Peyer's patch (tissue), 4 donors: ENCODE measurements at places on chromosomes 5 and 9. TPM values are rescaled to one million over a fixed set of nuclear protein-coding genes. Genes with fewer than 3 reads are reported as not detected.

The FIBCD1 gene
- total RNA-seq = 3.3 TPM

DNA sequence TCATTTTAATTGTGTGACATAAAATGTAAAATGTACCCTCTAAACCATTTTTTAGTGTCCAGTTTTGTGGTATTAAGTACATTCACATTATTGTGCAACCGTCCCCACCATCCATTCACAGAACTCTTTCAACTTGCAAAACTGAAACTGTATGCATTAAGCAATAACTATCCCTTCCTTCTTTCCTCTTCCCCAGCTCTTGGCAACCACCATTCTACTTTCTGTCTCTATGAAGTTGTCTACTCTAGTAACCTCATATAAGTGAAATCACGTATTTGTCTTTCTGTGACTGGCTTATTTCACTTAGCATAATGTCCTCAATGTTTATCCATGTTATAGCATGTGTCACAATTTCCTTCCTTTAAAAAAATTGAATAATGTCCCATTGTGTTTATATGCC is 142.4 kb downstream of the C9orf152 start:
- no peaks in the 10 kb centered on the region for H3K4me1 ChIP-seq
- H3K27me3 ChIP-seq = no peaks in the 10 kb centered on the region
- DNase-seq = no peak
- H3K27ac ChIP-seq = no peak overlapping the region
- no peaks in the 10 kb centered on the region for H3K36me3 ChIP-seq
- no peak overlapping the region for H3K4me3 ChIP-seq

GRCh38 chr5:132887283-132887682 is 13.8 kb downstream of the LEAP2 start:
- no peaks in the 10 kb centered on the region for H3K36me3 ChIP-seq
- no peaks in the 10 kb centered on the region for H3K4me1 ChIP-seq
- no peak for DNase-seq

The KCNMB1 gene
- 0.18 TPM for total RNA-seq

DNA sequence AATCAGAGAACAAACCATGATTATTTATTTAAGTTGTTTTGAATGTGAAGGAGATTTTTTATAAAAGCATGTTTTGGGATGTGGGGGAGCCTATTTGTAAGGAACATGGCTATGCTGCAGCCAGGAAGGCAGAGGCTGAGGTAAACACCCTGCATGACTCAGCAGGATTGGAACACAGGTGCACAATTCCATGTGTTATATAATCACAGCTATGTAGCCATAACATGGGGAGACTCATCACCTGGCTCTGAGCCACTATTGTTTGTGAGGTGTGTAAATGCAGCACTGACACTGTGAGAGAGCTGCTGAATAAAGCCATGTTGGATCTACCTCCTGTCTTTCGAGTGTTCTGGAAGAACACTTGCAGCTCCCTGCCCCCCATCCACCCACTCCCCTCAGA is 1009.8 kb downstream of the DNAH5 start:
- no peaks in the 10 kb centered on the region for H3K27me3 ChIP-seq
- DNase-seq = no peak
- no peaks in the 10 kb centered on the region for H3K36me3 ChIP-seq
- H3K4me1 ChIP-seq = no peaks in the 10 kb centered on the region

DNA sequence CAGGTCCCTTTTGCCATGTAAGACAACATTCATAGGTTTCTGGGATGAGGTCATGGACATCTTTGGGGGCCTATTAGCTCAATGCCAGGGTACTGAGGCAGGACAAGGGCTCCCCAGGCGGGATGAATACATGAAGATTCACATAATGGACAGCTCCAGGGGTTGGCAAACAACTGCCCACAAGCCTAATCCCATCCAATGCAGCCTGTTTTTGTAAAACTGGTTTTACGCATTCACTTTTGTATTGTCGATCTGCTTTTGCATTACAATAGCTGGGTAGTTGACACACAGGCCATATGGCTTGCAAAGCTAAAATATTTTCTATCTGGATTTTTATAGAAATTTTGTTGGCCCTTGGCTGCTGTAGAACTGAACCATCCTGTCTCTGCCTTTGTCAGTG is 248.5 kb upstream of the PANK3 start:
- H3K27me3 ChIP-seq = no peaks in the 10 kb centered on the region
- H3K27ac ChIP-seq = no peak overlapping the region
- no peaks in the 10 kb centered on the region for H3K36me3 ChIP-seq
- H3K4me3 ChIP-seq = no peak overlapping the region

DNA sequence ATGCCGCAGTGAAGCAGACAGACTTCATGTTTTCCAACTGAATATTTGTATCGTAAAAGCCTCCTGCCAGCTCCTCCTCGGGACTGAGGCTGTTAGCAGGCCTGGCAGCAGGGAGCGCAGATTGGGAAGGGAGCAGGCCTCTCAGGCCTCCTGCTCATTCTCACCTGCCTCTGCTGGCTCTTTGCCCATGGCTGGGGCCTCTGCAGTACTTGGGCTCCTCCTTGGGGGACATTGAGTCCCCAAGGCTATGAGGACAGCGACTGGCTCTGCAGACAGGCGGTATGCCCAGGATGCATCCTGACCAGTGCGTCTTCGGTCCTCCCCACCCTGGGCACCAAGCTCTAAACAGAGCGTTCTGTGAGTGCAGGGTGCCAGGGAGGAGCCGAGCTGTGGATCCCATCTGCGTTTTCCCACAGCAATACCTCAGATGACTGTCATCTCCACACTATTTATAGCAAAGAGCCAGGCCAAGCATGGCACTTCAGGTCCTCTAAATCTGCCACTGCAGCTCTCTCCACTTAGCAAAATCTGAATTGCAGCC is 38.7 kb downstream of the TSTD2 start:
- H3K4me1 ChIP-seq = no peaks in the 10 kb centered on the region
- no peak overlapping the region for H3K27ac ChIP-seq
- H3K36me3 ChIP-seq = no peaks in the 10 kb centered on the region
- no peak overlapping the region for H3K4me3 ChIP-seq
- DNase-seq = no peak
- H3K27me3 ChIP-seq = no peaks in the 10 kb centered on the region

DNA sequence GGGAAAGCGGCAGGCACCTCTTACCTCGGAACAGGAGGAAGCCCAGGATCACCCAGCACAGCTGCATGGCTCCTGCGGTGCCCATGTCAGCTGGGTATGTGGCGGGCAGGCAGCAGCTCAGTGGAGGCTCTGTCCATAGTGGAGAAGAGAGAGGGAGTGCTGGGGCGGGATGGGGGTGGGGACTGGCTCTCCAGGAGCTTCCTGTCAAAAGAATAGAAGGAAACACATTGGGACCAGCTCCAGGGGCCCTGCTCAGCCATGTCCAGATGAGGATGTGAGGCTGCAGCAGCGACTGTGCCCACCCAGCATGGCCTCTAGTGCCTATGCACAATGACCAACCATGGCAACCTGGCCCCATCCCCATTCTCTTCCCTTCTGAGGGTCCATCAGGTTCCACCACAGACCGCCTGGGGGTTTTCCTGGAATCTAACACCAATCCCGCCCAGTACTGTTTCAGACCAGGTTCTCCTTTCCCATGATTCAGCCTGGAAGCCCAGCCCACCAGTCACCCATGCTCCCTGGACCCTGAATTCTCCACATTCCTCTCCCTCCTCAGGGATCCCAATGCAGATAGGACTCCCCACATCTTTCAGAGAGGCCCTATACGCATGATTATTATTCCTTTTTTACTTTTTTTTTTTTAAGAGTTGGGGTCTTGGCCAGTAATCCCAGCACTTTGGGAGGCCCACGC is at the start of gene ECSCR:
Gene ECSCR, minus strand, starts transcription at position 158 of the 691 bp plus-strand sequence. Its CDS starts 73 bp downstream, at position 85.
- no peak for DNase-seq
- H3K4me1 ChIP-seq = peaks cover 12% of the 10 kb centered on the region
- H3K36me3 ChIP-seq = no peaks in the 10 kb centered on the region
- no peak within 1 kb of the TSS for H3K4me3 ChIP-seq

DNA sequence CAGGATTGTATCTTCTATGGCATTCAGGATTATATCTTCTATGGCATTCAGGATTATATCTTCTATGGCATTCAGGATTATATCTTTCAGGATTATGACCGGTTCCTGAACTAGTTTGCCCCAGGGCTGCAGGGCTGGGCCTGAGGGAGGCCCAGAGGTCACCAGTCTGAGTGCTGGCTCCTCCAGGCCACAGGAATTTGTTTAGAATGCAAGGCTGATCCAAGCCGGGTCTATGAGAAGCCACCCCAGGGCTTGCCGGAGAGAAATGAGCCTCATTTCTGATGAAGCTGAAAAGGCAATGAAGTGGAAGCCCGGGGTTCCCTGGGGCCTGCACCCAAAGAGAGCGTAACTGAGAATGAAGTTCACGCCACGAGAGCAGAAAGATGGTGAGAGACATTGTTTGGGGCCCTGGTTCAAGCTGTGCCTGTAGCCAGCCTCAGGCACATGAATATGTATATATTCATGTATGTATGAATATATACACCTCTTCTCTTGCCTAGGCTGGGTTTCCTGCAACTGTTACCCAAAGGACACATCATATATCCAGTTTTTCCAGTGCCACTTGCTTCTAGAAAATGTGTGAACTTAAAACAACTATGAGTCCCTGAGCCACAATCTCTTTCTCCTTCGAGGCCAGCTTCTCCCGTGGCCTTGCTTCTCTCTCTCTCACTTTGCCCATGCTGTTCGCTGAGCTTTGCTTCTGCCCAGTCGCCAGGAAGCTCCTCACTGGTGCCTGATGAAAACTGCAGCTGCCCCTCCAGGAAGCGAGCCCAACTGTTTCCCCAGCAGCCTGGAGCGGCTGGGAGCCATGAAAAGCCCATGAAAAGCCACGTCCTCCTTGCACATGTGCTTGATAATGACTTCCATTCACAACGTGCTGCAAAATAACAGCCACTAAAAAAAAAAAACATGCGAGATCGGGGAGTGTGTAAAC is 62.3 kb downstream of the GTF3C4 start:
- H3K36me3 ChIP-seq = no peaks in the 10 kb centered on the region
- H3K4me1 ChIP-seq = no peaks in the 10 kb centered on the region
- H3K27ac ChIP-seq = no peak overlapping the region
- no peaks in the 10 kb centered on the region for H3K27me3 ChIP-seq

The EIF4E1B gene
- not detected for total RNA-seq
